ENCODE measurements at places on chromosomes 4 and X.

DNA sequence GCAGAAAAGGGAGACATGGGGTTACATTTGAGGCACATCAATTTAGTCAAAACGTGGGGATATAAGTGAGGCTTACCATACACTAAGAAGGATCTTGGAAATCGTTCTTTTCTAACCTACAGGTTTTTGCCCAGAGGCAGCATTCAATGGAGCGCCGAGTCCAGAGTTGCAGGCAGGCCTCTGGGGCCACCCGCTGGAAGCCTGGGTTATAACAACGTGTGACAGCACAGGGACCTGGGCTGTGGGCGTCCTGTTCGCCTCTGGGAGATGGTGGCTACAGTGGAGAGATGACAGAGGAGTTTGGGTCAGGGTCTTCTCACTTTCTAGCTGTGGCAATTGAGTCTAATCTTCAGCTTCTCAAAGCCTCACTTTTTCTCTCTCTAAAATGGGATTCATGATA lies 53.9 kb downstream of the ENPP6 start:
- peaks cover 5% of the 10 kb centered on the region for H3K4me1 ChIP-seq
- H3K27ac ChIP-seq: no peak overlapping the region
- no peaks in the 10 kb centered on the region for H3K27me3 ChIP-seq

DNA sequence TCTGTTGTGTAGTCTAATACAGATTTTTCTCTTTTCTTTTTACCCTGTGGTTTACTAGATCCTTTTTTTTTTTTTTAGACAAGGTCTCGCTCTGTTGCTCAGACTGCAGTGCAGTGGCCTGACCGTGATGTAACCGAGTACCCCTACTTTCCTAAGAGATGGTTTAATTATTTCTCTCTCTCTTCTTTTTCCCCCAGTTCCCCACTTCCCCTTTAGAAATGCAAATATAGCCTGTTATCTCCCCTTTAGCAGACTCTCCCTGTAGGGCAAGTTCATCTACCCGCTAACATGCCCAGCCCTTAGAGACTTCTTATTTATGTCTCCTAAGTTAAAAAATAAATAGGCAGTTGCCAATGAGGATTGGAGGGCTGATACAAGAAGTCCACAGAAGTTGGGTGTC lies 4.5 kb downstream of the SNX25 start:
- DNase-seq: no peak
- H3K4me3 ChIP-seq: no peak overlapping the region
- peaks cover 33% of the 10 kb centered on the region for H3K4me1 ChIP-seq
- no peaks in the 10 kb centered on the region for H3K27me3 ChIP-seq

- H3K27me3 ChIP-seq: no peaks in the 10 kb centered on the region
- no peak overlapping the region for H3K4me3 ChIP-seq
- no peaks in the 10 kb centered on the region for H3K4me1 ChIP-seq
- H3K36me3 ChIP-seq: no peaks in the 10 kb centered on the region
- no peak for DNase-seq
Observed at GRCh38 chr4:16705341-16705740, 193.1 kb downstream of the LDB2 start.

DNA sequence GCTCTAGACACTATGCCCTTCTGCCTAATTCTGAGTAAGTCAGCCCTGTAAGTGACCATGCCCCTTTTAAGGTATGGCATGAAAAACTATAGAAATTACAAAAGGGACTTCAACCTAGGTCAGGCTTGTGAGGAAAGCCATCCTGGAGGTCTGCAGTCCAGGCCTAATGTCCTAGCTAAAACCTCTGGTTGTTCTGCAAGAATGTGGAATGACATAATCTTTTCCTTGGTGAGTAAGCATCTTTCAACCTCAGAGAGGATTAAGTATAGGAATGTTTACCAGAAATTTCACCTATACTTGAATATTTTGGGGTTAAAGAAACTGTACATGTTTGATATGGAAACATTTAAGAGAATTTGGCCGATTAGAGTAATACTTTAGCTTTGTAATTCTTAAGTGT lies 23.8 kb upstream of the HPSE start:
- H3K27ac ChIP-seq: peak overlapping the region; percentile 6
- DNase-seq: no peak
- no peaks in the 10 kb centered on the region for H3K36me3 ChIP-seq
- H3K27me3 ChIP-seq: no peaks in the 10 kb centered on the region
- H3K4me3 ChIP-seq: no peak overlapping the region

DNA sequence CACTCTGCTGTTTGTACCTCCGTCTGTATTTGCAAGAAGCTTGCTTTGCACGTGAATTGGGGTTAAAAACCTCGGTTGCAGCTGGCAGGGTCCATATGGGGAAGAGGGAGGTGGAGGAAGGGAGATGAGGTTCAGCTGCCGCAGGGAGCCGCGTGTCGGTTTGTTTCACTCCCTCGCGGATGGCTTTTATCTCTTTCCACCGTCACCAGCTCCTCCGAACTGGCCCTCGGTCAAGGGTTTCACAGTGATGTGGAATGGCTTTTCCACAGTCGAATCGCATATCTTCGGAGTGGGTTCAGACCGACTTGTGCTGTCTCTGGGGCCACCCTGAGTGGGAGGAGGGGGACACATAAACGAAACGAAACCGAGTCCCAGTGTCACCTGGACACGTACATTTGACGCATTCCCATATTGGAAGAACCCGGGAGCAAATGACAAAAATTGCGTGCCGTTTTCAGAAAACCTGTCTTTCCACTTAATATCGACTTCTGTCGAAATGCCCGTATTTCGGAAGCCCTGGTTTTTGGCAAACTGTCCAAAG lies 929 bp downstream of the ZBTB33 start:
- no peaks in the 10 kb centered on the region for H3K27me3 ChIP-seq
- H3K36me3 ChIP-seq: no peaks in the 10 kb centered on the region
- H3K4me3 ChIP-seq: peak overlapping the region; percentile 65
- H3K27ac ChIP-seq: peak overlapping the region; percentile 84
- no peak for DNase-seq

DNA sequence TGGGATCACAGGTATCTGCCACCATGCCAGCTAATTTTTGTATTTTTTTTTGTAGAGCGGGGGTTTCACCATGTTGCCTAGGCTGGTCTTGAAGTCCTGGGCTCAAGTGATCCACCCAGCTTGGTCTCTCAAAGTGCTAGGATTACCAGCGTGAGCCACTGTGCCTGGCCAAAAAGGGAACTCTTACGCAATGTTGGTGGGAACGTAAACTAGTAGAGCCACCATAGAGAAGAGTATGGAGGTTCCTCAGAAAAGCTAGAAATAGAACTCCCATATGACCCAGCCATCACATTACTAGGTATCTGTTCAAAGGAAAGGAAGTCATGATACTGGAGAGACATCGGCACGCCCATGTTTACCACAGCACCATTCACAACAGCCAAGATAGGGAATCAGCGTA lies 85.9 kb downstream of the PRKX start:
- H3K36me3 ChIP-seq: no peaks in the 10 kb centered on the region
- H3K27ac ChIP-seq: no peak overlapping the region
- H3K27me3 ChIP-seq: no peaks in the 10 kb centered on the region
- no peak for DNase-seq
- no peaks in the 10 kb centered on the region for H3K4me1 ChIP-seq
- no peak overlapping the region for H3K4me3 ChIP-seq
